CD8-positive, alpha-beta T cell (primary cell): ENCODE measurements at places on chromosomes 12 and 14.

DNA sequence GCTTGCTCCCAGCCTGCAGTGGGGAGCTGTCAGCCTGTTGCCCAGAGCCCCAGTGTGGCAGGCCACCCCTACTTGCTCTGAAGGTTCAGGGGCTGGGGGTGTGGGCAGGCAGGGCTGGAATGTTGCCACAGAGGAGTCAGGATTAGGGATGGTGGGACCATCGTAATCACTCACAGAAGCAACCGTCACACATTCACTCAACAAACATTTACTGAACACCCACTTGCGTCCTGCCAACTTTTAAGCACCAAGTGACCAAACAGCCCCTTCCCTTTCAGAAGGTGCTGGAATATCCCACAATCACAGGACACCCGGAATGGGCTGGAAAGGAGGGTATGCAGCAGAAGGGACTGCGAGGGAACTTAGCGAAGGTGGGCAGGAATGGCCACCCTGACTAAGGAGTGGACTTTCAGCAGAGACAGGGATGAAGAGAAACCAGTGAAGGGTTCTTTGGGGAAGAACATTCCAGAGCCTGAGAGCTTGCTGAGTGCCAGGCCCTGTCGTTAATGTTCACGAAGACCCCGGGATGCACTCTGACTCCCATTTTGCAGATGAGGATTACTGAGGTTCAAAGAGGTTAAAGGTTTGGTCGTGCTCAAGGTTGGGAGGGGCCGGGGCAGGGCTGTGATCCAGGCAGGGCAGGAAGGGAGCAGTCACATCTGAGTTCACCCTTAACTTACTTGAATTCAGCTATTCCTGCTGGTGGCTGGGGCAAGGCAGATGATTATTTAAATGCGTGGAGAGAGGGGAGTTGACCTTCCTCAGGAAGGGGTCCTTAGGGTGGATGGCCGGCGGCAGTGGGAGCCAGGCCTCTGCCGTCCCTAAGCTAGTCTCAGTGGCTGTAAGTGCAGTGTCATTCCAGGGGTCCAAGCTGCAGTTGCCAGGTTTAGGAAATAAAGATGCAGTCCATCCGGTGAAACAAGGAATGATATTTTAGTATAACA, 2.3 kb upstream of the ZBTB42 start:
- DNase-seq = no peak

GRCh38 chr12:2811801-2812200, 667 bp upstream of the ITFG2 start:
- no peak for DNase-seq

DNA sequence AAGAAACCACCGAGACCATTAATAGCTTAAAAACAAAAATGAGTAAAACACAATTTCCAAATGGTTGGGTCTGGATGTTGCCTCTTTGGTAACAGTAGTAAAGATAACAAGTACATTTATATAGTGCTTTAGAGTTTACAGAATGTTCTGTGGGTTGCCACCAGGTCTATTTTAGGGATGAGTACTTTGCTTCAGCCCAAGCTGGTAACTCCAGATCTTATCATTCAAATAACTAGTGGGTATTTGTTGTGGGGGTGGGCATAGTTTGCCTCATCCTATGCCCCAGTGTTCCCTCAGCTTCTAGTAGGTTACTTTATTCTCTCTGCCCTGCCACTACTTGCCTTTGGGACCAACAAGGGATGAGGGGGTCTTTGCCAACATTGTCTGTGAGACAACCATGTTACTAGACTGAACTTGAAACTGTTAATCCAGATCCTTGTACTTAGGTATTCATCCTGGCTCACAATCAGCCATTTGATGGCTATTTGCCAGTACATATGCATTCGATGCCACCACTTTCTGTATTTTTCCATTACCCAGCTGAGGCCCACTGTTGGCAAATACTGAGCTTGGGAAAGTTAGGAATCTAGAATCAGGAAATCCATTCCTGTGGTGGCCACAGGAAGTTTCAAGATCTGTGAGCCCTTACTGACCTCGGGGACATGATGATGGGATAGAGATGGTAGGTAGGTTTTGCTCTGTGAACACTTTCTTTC, 17.6 kb upstream of the AKAP6 start:
- DNase-seq = no peak

GRCh38 chr12:43675048-43675904, 83.3 kb downstream of the PUS7L start:
- DNase-seq = no peak

GRCh38 chr12:117363056-117363662, 1.7 kb upstream of the NOS1 start:
- no peak for DNase-seq

DNA sequence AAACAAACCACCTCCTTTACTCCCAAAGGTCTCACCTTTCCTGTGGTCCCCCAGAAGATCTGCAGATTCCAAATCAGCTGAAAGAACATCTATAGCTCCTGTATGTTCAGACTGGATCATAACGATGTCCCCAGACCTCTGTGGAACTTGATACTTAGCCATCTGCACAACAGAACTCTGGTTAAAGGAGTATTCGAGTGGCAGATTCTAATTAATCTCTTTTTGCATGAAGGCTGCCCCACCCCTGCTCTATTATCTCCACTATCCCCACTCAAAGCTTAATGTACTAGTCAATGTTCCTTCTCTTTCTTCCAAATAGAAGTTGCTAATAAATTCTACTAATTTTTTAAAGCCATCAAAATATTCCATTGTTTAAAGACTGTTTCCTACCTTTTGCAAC, 22.8 kb downstream of the GSTZ1 start:
- no peak for DNase-seq

DNA sequence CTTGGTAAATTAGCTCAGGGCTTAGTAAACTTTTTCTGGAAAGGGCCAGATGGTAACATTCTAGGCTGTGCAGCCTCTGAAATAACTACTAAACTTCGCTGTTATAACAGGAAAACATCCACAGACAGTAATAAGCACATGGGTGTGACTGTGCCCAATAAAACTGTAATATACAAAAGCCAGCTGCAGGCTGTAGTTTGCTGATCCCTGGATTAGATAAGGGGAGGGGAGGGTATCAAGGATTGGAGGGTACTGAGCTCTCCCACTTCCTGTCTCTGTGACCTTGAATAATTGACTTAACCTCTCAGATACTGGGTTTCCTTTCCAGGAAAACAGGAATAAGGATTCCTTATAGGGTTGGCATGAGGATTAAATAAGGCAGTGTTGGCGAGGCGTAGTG, 81.2 kb downstream of the CCDC60 start:
- no peak for DNase-seq

DNA sequence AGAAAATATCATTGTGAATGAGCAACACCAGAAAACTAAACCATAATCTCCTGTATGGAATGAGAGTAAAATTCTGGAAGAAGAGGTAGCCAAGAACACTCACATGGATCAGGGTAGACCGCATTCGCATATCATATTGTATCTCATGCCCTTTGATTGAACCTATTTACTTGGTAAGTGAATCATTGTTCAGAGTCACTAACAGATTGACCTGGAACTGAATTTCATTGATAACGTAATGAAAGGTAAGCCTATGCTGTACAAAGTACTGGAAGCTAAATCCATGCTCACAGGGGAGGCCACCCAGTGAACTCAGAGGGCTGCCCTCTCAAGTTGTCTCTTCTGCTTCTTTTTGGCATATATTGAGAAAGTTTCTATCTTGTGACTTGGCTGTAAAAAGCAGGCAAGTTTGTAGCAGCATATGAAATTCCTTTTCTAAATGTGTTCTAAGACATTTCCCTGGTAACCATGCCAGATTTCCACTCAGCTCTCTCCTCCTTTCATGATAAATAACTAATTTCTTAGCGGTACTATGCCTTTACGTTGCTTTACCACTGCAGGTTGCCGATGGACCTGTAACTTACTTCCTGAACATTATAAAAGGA, 91.4 kb downstream of the PLCZ1 start:
- no peak for DNase-seq

DNA sequence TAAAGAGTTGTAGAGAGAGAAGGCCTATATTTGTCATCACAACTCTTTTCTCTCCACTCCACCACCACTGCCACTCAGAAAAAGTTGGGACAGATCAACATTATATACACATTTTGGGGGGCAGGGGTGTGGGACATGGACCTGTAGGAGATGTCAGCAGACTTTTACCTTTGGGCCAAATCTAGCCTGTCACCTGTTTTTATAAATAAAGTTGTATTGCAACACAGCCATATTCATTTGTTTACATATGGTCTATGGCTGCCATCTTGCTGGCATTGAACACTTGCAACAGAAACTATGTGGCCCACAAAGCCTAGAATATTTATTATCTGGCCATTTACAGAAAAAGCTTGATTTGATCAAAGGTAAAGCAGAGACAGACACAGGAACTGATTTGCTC, 250.7 kb downstream of the BTG1 start:
- no peak for DNase-seq
